Cardiac fibroblast (primary cell): ENCODE measurements at places on chromosomes 3 and 15.
A peak's percentile ranks its signal among the peaks of the same experiment; 100 is the strongest.

GRCh38 chr3:71305231-71306206 is 278.0 kb downstream of the FOXP1 start:
- peak; percentile 22 for DNase-seq

DNA sequence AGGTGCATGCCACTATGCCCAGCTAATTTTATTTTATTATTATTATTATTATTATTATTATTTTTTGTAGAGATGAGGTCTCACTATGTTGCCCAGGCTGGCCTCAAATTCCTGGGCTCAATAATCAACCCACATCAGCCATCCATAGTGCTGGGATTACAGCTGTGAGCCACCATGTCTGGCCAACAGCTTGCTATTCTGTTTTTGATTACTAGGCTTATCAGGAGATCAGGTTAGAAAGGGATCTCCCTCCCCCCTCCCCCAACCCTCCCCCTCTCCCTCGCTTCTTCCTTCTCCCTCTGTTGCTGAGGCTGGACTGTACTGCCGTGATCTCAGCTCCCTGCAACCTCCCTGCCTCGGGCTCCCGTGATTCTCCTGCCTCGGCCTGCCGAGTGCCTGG is 8.6 kb downstream of the CLN6 start:
- DNase-seq, result no peak

DNA sequence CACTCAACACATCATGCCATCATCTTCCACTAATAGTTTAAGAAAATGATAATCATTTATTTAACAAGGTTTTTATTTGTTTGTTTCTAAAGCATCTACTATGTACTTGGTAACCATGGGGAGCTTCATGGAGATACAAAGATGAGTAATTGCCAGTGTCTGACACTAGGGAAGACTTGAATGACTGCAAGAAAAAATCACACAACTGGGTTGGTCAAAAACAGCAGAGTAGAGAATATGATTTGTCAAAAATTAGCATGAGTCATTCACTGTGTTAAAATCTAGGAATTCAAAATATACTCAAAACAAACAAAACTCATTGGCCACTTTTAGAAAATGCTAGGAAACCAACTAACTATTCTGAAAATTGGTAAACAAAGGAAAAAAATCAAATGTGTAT is 6.3 kb downstream of the BNC1 start:
- DNase-seq, result peak; percentile 85

DNA sequence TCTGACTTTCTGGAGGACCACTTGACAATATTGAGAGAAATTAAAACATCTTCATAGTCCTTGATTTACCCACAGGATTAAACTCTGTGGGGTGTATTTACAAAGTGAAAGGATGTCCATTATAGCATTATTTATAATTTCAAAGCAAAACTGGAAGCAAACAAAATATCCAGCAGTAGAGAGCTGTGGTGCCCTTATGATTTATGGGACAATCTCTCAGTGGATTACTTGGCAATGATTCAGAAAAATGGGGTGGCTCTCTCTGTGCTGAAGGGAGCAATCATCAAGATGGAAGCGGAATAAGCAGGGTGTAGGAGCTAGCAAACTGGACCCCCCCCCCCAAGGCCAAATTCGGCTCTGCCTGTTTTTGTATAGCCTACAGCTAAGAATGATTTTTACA is 9.0 kb downstream of the PPCDC start:
- no peak for DNase-seq

GRCh38 chr15:92524161-92524560 is 130.5 kb downstream of the ST8SIA2 start:
- DNase-seq, result no peak

GRCh38 chr3:22960105-22960984 is 242.8 kb upstream of the UBE2E2 start:
- peak; percentile 69 for DNase-seq
